ENCODE measurements at places on chromosomes 7 and 10. TPM values are rescaled to one million over a fixed set of nuclear protein-coding genes. Genes with fewer than 3 reads are reported as not detected.

DNA sequence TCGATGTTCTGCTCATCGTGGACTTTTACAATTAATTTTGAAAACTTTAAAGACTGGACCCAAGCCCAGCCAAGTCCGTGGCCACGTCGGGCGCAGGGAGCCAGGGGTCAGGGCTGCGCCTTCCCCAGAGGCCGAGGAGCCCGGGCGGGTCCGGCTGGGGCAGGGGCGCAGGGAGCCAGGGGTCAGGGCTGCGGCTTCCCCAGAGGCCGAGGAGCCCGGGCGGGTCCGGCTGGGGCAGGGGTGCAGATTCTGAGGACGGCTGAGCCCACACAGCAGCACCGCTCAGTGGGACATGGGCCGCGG, 75.2 kb downstream of the MICALL2 start:
- no peak overlapping the region for H3K4me3 ChIP-seq
- DNase-seq = no peak

Gene FKBP9
- total RNA-seq = 168 TPM

DNA sequence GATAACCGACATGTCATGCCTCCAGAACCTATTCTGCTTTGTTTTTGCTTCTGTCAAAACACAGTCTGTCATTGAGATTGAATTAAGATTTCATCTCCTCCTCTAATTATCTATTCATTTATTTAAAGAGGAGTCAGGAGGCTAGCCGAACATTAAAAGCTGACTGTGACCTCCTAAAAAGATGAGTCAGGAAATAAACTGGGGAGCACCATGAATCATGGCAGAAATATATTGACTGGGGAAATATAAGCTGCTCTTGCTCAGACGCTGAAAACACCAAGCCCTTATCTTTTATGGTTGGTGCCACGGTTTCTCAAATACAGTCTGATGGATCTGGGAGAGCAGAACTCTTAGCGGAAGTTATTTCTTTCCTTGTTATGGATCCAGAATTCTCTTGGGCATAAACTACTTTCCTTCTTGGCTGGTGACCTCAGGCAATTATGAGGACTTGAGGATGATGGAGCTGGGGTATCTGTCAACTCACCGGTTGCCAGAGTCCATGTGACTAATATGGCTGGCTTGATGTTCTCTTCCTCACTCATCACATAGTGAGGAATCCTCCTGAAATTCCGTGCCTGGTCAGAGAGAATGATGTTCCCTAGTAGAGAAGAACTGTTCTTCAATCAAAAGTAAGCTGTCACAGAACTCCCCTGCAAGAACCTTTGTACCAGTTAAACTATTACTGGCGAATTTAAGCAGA, 307.6 kb upstream of the PHYHIPL start:
- no peaks in the 10 kb centered on the region for H3K36me3 ChIP-seq
- H3K27me3 ChIP-seq = no peaks in the 10 kb centered on the region
- H3K4me1 ChIP-seq = no peaks in the 10 kb centered on the region
- H3K4me3 ChIP-seq = no peak overlapping the region
- no peak overlapping the region for H3K27ac ChIP-seq

GRCh38 chr10:21264271-21264670, 261.2 kb downstream of the SKIDA1 start:
- H3K4me3 ChIP-seq = no peak overlapping the region
- no peak overlapping the region for H3K27ac ChIP-seq
- DNase-seq = no peak

Gene IL15RA
- total RNA-seq = 16.1 TPM

GRCh38 chr10:24983946-24984345, 31.5 kb upstream of the PRTFDC1 start:
- no peak for DNase-seq
- H3K4me1 ChIP-seq = peaks cover 2% of the 10 kb centered on the region
- H3K4me3 ChIP-seq = no peak overlapping the region
- H3K27ac ChIP-seq = no peak overlapping the region
- H3K36me3 ChIP-seq = no peaks in the 10 kb centered on the region

- H3K4me1 ChIP-seq = peaks cover 21% of the 10 kb centered on the region
- no peaks in the 10 kb centered on the region for H3K36me3 ChIP-seq
- no peak overlapping the region for H3K27ac ChIP-seq
- DNase-seq = no peak
- H3K27me3 ChIP-seq = peaks cover 10% of the 10 kb centered on the region
Measured at GRCh38 chr7:158956805-158957509, 100.6 kb downstream of the DYNC2I1 start.

DNA sequence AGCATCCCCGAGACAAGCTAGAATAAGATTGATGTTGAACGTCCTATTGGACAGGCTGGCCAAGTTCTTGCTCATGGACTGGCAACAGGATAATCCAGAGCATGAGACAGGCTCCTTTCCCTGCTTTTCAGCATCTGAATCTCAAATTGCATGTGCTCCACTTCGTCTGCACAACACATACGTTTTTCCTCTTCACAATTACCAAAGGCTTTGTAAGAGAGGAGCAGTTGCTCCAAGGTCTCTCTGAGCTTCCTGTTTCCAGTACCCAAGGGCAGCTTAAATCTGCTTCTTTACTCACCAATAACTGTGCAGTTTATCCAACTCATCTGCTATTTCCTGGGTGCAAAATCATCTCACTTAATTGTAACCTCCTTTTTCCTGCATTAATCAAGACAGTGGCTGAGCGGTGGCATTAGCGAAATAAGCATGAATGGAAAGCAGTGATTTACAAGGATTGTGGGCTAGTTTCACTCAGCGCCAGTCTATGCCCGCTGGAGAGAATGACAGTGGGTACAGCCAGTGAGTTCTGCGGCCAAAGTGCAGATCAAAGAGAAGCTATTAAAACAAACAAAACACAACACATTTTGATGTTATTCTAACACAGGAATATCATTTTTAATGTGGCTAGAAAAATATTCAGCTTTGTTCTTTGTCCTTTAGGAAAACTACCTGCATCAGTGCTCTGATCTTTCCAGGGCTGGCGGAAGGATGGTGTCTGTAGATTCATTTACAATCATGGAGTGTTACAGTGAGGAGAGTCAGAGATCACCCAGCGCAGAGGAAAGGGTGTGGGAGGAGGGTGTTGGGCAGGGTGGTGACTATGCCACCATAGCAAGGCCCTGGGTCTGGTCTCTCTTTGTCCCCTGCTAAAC, 79.8 kb downstream of the CHN2 start:
- no peak overlapping the region for H3K4me3 ChIP-seq
- H3K27me3 ChIP-seq = no peaks in the 10 kb centered on the region
- no peak overlapping the region for H3K27ac ChIP-seq

DNA sequence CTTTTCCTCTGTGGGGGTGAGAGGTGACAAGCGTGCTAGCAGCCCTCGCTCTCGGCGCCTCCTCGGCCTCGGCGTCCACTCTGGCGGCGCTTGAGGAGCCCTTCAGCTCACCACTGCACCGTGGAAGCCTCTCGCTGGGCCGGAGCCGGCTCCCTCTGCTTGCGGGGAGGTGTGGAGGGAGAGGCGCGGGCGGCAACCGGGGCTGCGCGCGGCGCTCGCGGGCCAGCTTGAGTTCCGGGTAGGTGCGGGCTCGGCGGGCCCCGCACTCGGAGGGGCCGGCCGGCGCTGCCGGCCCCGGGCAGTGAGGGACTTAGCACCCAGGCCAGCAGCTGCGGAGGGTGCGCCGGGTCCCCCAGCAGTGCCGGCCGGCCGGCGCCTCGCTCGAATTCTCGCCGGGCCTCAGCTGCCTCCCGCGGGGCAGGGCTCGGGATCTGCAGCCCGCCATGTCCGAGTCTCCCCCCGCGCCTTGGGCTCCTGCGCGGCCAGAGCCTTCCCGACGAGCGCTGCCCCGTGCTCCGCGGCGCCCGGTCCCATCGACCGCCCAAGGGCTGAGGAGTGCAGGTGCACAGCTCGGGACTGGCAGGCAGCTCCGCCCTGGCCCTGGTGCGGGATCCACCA, 352.8 kb upstream of the PODXL start:
- peaks cover 7% of the 10 kb centered on the region for H3K4me1 ChIP-seq
- H3K36me3 ChIP-seq = no peaks in the 10 kb centered on the region
- H3K27me3 ChIP-seq = peaks cover 65% of the 10 kb centered on the region
- H3K4me3 ChIP-seq = peak overlapping the region; percentile 39
- no peak for DNase-seq

DNA sequence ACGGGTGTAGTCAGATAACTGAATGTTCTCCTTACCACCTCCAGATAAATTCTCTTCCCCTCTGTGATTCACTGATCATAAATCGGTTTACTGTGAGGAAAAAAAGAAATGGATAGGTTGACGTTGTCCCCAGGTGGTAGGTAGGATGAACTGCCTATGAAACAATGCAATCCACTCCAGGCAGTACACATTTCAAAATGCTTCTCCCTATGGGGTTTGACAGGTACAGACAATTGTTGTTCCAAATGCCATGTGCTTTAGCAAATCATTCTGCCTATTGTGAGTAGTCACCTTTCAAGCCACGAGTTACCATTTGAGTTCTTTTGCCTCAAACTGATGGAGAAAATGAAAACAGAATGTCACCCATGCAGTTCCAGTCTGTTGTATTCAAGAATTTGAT, 21.8 kb downstream of the VIM start:
- H3K27ac ChIP-seq = no peak overlapping the region
- H3K4me1 ChIP-seq = no peaks in the 10 kb centered on the region
- no peak for DNase-seq
- H3K36me3 ChIP-seq = no peaks in the 10 kb centered on the region

Gene TAS2R3
- not detected for total RNA-seq
